ENCODE measurements at places on chromosomes 1 and 21.

GRCh38 chr1:184974056-184974836 is at the start of gene NIBAN1:
NIBAN1 (minus strand) TSS chr1:184974508; CDS start chr1:184974356, 152 bp downstream.
- no peak for DNase-seq

DNA sequence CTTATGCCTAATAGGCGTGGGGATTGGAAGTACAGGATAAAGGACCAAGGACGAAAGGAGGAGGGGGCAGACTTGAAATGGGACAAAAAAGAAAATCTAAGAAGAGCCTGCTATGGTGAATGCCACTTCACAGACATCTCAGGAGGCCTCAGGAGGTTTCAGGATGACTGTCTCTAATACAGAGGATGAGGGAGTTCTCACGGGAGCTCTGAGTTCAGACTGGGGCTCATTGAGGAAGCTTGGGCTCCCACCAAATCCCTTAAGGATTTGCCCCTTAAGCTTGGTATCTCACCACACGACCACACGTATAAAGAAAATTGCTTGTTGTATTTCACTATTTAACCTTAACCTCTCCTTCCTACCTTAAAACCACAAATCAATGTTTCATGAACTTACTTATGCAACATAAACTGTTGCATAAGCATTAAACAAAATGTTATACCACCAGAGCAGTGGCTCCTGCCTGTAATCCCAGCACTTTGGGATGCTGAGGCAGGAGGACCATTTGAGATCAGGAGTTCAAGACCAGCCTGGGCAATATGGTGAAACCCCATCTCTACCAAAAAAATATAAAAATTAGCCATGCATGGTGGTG is 12.4 kb downstream of the SLC30A1 start:
- DNase-seq, result no peak

- no peak for DNase-seq
Observed at GRCh38 chr1:34066166-34066565, 98.9 kb downstream of the CSMD2 start.

GRCh38 chr1:74652711-74653139 is 20.9 kb downstream of the ERICH3 start:
- peak; percentile 90 for DNase-seq

DNA sequence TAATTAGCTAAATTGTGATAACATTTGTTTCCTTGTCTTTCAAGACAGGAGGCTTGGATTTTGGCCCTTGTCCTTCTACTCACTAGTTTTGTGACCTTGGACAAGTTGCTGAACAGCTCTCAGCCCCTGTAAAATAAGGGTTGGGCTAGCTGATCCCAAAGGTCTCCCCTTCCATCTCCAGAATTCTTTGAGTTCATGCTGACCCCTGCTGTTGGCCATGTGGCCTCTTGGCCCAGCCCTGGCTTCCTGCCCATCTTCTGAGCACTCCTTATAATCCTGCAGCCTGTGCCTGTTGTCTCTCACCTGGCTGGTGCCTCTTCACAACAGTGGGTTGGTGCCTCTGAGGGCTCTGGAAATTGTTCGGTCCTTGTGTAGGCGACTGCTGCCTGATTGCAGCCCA is 10.1 kb downstream of the PTGFRN start:
- no peak for DNase-seq

DNA sequence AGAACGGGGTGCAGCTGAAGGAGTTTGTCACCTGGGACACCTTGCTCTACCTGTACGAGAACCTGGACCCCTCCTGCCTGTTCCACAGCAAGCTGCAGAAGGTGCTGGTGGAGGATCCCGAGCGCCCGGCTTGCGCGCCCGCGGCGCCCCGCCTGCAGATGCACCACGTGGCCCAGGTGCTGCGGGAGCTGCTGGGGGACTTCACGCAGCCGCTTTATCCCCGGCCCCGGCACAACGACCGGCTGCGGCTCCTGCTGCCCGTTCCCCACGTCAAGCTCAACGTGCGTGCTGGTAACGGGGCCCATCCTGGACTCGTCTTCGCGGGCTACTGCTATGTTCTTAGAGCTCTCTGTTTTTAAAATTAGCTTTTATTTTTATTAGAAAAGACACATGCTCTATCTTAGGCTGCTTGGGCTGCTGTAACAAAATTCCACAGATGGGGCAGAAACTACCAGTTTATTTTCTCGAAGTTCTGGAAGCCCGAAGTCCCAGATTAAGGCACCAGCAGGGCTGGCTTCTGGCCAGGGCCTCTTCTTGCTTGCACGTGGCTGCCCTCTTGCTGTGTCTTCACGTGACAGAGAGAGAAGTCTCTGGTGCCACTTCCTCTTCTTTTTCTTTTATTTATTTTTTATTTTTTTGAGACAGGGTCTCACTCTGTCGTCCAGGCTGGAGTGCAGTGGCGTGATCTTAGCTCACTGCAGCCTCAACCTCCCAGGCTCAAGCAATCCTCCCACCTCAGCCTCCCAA is 38.1 kb downstream of the TRPM2 start:
- DNase-seq, result no peak

GRCh38 chr1:115642168-115643072 is 650 bp downstream of the VANGL1 start:
- DNase-seq, result no peak

GRCh38 chr1:7560601-7561181 is 210.4 kb upstream of the VAMP3 start:
- no peak for DNase-seq

DNA sequence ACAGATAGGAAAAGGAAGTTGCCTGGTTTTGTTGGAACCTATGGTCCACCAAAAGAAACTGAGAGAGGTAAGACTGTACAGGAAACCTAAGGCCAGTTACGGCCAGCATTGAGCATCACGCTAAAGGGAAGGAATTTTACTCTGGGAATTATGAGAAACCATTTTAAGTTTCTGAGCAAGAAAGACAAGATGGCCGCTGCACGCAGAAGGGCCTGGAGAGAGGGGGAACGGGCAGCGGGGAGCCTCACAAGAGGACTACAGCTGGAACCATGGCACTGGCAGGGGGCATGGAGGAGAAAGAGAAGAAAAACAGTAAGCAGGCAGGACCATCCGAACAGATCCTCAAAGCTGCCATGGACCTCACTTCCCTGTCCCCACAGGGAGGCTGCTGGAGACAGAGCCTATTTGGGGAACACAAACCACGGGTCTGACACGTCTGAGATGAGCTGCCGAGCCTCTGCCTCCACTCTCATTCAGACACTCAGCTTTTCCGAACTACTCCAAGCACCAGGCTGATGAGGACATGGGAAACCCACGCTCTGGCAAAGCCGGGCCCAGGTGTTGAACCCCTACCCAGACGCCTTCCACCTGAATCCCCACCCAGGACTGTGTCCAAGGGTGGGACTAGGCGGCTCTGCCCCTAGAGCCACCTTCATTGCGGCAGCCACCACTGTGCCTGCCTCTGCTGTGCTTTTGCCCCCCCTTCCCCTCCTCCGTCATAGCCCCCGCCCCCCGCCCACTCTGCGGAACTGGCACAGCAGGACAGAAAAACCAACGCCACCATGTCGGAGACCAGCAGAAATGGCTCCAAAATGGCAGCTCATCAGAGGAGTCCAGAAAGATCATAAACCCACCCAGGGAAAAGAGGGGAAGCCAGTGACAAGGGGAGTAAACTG is 69.0 kb downstream of the CD46 start:
- no peak for DNase-seq

DNA sequence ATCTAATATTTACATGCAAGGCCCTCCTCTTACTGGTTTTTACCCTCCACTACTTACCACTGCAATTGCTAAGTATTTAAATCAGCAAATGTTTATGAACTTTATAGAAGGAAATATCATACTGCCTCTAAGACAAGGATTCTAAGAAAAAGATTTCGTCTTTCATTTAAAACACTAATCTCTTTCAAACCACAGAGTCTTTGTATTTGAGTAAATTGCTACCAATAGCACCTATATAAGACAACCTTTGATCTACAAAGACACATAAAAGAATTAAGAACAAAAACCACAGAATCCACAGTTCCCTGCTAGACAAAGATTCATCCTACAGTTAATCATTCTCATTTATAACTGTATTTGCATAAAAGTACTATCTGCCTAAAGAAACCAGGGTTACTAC is 37.6 kb downstream of the RNF115 start:
- DNase-seq, result no peak

GRCh38 chr1:205500240-205501233 is 3.9 kb upstream of the CDK18 start:
- no peak for DNase-seq

- DNase-seq, result no peak
Observed at GRCh38 chr1:66273656-66274055, 260.3 kb upstream of the SGIP1 start.

DNA sequence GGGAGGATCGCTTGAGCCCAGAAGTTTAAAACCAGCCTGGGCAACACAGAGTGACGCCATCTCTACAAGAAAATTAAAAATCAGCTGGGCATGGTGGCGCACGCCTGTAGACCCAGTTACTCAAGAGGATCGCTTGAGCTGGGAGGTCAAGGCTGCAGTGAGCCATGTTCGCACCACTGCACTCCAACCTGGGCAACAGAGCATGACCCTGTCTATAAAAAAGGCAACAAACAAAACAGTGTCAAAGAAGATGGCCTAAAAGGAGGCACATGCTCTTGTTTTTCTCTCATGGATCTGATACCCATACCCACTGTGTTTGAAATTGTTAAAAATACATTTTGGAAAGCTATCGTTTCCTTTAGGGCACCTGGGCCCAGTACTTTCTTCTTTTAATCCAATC is 191.7 kb downstream of the SLC45A1 start:
- DNase-seq, result no peak

GRCh38 chr1:54977533-54978297 is 2.7 kb upstream of the TMEM61 start:
- DNase-seq, result no peak

DNA sequence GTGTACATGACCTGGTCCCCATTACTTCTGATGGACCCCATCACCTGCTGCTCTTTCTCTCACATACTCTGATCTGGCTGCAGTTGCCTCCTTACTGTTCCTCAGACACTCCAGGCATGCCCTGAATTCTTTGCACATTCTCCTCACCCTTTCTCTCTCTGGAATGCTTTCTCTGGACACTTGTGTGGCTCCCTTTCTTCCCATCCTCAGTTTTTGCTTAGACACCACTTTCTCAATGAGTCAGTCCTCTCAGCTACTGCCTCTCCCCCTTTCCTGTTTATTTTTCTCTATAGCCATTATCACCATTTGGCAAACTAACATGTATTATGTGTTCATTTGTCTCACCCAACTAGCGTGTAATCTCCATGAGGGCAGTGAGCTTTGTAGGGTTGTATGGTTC is 28.1 kb downstream of the PLXNA2 start:
- DNase-seq, result no peak

- DNase-seq, result no peak
Observed at GRCh38 chr1:6068073-6068472, 22.4 kb downstream of the KCNAB2 start.

- peak; percentile 84 for DNase-seq
Observed at GRCh38 chr1:27536767-27537166, 46.8 kb upstream of the WASF2 start.

GRCh38 chr1:17953921-17954320 is 153.7 kb upstream of the IGSF21 start:
- no peak for DNase-seq

DNA sequence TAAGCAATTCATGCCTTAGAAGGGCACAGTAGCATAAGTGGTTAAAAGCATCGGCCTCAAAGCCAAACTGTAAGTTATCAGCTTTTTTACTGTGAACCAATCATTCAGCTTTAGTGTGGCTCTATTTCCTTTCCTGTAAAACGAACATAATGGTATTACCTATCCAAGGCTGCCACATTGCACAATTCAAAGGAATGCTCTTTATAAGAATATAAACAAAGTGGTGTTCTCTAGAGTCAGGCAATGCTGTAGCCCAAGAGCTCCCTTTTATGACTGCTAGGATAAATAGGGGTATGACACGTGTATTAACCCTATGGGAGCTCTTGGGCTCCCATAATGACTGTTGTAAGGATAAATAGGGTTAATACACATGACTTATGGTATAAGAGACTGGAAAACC is 25.4 kb downstream of the INTS7 start:
- no peak for DNase-seq

DNA sequence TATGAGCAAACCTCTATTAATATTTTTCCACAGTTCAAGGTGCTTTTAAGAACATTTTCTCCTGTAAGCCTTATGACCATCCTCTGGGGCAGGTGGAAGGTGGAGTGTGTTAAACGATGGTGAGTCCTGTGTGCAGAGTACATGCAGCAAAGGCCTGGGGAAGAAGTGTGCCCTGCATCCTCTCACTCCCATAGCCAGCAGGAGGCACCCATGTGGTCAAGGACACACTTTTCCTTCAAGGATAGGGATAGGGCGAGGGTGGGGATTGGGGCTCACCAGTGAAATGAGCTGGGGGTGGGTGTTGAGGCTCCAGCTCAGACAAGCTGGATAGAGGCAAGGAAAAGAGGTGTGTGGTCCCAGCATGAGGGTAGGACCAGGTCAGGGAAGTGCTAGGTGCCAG is 120.8 kb upstream of the KCNE2 start:
- DNase-seq, result no peak

DNA sequence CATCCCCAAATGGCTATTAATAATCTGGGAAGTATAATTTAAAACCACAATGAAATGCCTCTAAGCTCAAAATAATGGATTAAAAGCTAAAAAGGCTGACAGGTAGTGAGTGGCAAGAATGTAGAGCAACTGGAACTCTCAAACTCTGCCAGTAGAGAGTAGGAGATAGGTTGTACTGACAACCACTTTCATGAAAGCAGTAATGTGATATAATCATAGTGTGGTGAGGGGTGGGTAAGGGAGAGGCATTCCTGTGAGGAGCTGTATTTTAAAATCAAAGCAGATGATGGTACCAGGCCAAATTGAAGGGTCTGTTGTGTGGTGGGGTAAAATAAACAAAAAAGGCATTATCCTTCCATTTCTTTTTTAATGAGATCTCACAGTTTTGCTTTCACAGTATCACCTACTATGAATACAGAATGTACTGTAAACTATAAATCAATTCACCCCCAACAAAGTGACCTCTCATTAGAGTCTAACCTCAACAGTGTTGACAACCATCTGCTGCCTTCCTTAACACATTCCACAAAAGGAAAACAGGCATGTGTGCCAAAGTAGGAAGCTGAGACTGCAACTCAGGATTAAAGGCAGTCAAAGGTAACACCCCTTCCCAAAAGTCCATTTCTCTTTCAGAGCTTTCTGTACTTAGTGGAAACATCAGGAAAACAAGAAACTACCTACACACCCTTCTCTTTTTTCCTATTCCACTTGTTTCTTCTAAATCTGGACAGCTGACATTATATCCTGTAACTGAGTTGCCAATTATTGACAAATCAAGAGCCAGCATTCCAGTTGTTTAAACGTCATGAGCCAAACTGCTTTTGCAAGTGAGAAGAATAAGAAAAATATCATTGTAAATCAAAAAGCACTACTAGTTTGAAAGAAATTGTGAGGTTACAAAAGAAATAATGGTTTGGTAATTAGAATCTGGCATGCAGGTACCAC is 130.8 kb downstream of the FAF1 start:
- peak; percentile 18 for DNase-seq

- DNase-seq, result no peak
Observed at GRCh38 chr1:116365857-116366256, 7.2 kb upstream of the ATP1A1 start.

DNA sequence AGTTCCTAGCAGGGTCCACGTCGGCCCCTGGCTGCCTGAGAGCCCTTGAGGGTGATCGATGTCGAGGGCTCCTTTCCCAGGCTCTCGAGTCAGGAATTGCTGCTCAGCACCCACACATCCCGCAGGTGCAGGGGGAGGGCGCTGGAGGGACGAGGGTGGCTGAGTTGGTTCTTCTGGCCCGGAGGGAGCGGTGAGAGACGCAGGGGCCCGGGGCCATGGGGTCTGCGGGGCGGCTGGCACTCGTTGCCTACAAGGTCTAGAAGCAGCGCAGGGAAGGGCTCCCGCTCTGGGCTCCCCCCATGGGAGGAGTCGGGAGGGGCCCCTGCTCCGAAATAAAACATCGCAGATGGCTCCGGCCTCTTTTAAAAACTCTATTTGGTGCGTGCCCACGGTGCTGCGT is 18.2 kb downstream of the PANK4 start:
- DNase-seq, result no peak

GRCh38 chr1:193211539-193211938 is 25.1 kb upstream of the B3GALT2 start:
- DNase-seq, result peak; percentile 11

Measured in astrocyte of the cerebellum (primary cell).